SK-MEL-5 (cell line): ENCODE measurements at places on chromosomes 12 and 14. TPM values are rescaled to one million over a fixed set of nuclear protein-coding genes. Genes with fewer than 3 reads are reported as not detected.

Gene DNAI7
- total RNA-seq, result 0.21 TPM in 1 of 2 replicates, not detected in the other

DNA sequence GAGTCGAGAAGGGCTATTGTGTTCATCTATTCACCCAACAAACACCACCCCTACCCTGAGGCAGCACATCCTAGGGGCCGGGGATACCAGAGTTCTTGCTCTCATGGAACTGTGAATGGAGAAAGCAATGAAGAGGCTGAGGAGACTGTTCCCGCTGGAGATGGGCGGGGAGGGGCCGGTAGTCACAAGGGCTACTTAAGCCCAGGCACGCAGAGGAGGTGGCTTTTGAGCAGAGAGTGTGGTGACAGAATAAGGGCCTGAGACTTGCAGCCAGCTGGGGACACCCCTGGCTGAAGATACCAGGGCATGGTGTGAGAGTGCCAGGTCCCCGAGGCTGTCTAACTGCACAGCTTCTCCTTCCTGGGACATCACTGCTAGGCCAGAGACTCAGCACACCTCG is 114.1 kb upstream of the EVL start:
- DNase-seq, result no peak

GRCh38 chr12:25689996-25690501 is 137.0 kb upstream of the LMNTD1 start:
- DNase-seq, result no peak

DNA sequence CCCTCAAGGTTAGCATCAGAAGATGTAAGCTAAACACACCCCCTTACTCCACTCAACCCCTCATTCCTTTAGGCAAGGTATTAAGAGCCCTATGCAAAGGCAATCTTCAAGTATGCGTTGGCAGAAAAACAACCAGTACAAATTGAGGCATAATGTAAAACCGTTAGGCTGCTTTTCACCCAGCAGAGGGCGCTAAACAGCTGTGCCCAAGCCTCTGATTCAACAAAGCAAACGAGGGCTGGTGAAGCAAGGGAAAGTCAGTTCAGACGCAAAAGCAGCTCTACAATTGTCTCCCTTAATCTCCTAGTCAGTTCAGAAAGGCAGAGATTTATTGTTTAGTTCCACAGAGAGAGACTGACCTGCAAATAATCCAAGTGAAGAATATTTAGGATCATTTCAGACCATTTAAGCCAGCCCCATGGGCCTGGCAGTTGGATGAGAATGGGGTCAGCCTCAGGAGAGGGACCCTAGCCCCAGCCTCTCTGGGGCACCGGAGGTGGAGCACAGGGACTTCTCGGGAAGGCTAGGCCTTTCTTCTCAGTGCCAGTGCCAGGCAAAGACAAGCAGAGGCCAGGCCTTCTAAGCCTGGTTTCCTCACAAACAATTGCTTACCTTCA is 23.5 kb downstream of the DCAF5 start:
- peak; percentile 83 for DNase-seq

GRCh38 chr14:71138448-71139293 is 231.4 kb downstream of the PCNX1 start:
- DNase-seq, result peak; percentile 66

DNA sequence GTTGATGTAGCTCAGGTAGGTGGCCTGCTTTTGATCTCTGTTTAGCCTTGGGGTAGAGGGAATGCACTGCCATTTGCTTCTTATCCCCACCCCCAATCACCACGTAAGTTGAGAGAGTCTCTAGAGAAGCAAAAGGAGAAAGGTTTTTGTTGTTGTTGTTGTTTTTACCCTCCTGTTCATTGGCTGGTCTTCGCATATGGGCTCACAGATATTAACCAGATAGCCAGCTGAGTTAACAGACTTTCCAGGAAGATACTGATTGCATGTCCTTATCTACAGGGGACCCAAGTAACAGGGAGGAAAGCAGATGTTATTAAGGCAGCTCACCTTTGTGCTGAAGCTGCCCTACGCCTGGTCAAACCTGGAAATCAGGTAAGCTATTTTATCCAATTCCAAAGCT is 2.9 kb downstream of the PA2G4 start:
- no peak for DNase-seq

- DNase-seq, result no peak
These were observed 8.7 kb downstream of the TBC1D15 start for GRCh38 chr12:71848212-71848611.

Gene HCAR3
- not detected in 2 replicates for total RNA-seq

GRCh38 chr12:91058786-91059185 is 962 bp upstream of the KERA start:
- peak; percentile 30 for DNase-seq

Gene KRT75
- total RNA-seq, result not detected in 2 replicates

DNA sequence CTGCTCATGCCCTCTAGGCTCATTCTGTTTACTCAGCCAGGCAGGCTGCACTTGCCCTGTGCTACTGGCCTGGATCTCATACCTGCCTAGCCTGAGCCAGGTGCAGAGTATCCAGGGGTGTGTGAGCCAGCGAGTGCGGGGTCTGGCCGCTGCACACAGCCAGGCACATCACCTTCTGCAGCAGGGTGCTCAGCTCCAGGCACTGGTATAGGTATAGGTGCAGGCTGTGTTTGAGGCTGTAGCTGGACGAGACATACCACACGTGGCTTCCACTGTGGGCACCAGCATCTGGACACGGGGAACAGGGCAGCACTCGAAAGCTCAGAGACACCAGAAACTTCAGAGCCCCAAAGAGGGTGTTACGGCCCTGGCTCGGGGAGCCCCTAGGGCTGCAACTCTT is 424.2 kb downstream of the RERGL start:
- DNase-seq, result no peak

- no peak for DNase-seq
These were observed 1096.8 kb downstream of the LRFN5 start for GRCh38 chr14:42703501-42703900.

DNA sequence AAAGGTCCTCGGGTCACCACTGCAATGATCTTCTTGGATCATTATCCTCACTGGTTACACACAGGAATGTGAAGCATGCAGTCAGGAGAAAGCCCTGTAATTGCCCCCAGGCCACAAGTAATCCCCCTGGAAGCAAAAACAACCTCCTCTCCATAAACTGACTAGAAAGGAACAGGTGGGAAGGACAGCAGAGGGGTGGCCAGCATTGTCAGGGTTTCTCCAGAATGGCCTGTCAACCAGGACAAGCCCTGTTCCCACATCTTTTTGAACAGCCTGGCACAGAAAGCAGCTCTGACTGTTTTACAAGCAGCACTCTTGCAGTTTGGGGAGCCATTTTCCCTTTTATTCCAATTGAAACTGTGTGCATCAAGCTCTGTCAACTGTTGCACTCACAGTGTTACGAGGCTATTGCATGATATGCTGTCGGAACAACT is 36.1 kb downstream of the TMCC3 start:
- DNase-seq, result peak; percentile 34

DNA sequence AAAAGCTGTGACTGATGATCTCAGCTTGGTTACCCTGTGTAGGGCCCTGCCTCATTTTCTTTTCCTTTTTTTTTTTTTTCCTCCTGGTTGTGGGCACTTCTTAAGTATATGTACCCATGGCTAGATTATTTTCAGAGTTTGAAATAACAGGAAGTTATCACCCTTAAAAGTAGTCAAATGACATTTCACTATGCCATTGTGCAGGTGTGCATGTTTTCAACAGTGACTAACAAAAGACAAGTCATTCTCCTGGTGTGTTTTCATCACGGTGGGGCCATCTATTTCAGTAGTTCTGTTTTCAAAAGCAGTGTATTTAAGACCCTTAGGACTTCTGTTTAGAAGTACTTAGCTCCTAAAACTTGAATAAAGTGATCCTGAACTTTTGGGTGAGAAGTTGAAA is 15.0 kb downstream of the GABARAPL1 start:
- no peak for DNase-seq

Gene VWF
- total RNA-seq, result 0.13 and 0.37 TPM in 2 replicates

GRCh38 chr12:84502907-84503787 is 409.5 kb downstream of the SLC6A15 start:
- peak; percentile 85 for DNase-seq

Gene HOTAIR
- total RNA-seq, result 0.08 TPM in 1 of 2 replicates, not detected in the other

DNA sequence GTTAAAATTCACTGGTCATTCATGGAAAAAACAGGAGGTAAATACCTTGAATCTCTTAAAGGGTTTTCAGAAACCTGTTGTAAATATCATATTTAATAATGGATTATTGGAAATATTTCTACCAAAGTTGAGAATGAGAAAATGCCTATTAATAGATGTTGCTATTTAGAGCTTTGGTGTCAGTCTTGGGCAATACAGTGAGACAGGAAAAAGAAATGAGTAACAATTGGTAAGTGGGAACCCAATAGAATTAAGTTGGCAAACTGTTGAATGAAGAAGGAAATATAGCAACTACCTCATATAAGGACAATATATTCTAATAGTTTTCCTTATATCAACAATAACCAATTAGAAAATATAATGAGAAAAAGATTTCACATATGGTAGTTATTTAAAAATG is 78.0 kb downstream of the ATF7IP start:
- no peak for DNase-seq

DNA sequence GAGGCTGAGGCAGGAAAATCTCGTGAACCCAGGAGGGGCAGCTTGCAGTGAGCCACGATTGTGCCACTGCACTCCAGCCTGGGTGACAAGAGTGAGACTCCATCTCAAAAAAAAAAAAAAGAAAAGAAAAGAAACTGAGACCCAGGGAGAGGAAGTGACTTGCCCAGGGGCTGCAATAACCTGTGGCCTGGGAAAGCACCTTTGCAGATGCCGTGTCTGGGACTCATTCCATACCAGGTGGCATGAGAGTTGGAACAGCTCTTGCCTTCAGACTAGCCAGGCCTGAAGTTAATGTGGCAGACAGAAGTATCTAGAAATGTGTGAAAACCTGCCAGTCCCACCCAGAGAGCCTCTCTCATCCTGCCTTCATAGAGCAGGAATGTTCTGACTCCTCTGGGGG is 65.4 kb downstream of the PHETA1 start:
- no peak for DNase-seq

GRCh38 chr14:54652188-54652587 is 85.3 kb downstream of the SAMD4A start:
- peak; percentile 85 for DNase-seq

GRCh38 chr14:77071938-77072388 is 26.1 kb upstream of the CIPC start:
- DNase-seq, result no peak

DNA sequence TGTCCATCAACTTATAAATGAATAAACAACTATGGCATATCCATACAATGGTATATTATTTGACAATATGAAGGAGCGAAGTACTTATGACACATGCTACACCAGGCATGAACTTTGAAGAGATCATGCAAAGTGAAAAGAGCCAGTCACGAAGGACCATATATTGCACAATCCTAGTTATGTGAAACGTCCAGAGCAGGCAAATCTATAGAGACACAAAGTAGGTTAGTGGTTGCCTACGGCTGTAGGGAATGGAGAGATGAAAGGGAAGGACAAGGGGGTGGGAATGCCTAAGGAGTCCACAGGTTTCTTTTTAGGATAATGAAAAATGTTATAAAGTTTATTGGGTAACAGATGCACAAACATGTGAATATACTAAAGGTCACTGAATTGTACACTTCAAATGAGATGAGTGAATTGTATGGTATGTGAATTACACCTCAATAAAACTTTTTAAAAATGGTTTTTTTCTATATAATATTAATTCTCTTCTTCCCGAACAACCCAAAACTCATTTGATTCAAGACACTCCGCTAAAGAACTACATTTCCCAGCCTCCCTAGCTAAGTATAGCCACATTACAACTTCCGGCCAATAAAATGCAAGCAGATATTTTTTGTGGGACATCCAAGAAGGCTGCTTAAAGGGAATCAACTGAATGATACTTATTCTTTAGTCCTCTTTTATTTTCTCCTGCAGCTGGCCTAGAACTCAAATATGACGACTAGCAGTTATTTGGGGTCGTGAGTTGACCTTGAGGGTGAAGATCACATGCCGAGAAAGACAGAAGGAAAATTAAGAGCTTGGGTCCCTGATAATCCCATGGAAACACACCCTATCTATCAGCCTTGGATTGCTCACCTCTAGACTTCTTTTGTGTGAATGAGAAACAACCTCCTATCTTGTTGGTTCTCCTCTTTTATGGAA is 187.2 kb downstream of the TTC8 start:
- peak; percentile 43 for DNase-seq

DNA sequence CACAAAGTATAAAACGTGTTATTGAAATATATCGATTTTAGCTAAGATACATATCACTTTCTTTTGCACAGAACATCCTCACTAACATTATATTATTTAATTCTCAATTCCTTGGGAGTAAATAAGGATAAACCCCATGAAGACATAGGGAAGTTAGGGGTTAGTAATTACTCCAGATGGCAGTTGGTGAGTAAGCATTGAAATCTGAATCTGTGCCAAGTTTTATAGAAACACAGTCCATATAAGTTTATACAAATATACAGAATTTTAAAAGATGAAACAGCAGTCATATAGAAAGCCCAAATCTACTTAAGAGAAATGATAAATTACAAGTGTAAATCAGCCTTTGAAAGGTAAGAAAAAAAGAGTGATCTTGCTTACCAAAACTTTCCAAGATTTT is 200.4 kb upstream of the SYT10 start:
- no peak for DNase-seq
